ENCODE measurements at places on chromosomes 6 and 20.
A peak's percentile ranks its signal among the peaks of the same experiment; 100 is the strongest.

GRCh38 chr6:167221400-167222201 is 63.8 kb upstream of the GPR31 start:
- no peak for DNase-seq

DNA sequence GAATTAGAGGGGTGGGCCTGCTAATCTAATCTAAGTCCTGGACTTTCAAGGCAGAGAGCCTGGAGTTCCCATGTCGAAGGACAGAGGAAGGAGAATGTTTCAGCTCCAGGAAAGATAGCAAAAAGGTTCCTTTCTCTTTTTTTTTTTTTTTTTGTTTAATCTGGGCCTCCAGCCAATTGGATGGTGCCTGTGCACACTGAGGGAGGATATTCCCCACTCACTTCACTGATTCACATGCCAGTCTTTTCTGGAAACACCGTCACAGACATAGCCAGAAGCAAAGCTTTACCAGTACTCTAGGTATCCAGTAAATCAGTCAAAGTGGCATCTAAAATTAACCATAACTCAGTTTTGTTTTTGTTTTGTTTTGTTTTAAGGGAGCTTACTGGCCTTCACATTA is 721.1 kb downstream of the TENT5A start:
- DNase-seq = no peak

GRCh38 chr6:118680452-118681095 is 29.2 kb upstream of the CEP85L start:
- peak; percentile 50 for DNase-seq

- DNase-seq = no peak
Measured at GRCh38 chr6:111689946-111690345, 84.3 kb upstream of the TRAF3IP2 start.

DNA sequence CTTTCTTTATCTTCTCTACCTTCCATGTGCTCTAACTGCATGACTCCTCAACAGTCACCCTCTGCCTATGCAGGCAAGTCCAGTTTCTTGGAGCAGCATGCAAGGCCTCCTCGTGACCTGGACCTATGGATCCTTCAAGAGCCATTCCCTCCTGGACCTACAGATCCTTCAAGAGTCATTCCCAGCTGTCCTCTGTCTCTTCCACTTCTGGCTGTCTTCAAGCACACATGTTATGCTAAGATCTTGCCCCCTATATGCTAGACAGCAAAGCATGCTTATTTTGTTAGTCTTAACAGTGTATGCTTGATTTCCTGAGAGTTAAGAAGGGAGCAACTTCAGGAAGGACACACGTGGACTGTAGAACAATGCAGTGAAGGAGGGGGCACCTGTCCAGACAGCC is 7.5 kb downstream of the ID4 start:
- DNase-seq = no peak

- DNase-seq = no peak
Measured at GRCh38 chr20:6848041-6848440, 80.6 kb downstream of the BMP2 start.

DNA sequence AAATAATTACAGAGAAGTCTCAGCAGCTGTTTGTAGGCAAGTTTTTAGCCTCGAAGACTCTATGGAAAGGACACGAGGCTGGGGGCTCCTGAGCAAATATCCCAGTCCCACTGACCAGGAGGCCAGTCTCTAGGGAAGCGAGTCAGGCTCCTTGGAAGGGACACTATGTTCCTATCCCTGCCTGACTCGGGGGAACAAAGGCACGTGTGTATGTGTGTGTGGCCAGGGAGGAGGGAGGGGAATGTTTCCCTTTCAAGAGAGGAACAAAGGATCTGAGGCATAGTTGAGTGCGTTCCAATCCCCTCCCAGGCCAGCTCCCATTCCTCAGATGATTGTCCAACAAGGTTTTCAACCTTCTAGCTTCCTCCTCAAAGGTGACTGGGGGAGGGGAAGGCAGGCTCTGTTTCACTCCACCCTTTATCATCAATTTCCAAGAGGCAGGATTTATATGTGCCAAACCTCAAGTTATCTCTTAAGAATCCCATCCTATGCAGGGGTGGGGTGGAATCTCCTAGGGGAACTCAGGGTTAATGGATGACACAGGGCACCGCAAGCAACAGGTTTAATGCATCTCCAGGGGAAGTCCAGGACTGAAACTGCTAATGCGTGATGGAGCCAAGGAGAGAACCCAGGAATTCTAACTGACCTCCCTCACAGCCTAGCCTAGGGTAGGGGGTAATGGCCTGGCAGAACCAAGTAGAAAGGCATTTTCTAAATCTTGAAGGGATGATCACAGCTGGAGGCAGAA is 9.9 kb downstream of the BCL2L1 start:
- DNase-seq = no peak

DNA sequence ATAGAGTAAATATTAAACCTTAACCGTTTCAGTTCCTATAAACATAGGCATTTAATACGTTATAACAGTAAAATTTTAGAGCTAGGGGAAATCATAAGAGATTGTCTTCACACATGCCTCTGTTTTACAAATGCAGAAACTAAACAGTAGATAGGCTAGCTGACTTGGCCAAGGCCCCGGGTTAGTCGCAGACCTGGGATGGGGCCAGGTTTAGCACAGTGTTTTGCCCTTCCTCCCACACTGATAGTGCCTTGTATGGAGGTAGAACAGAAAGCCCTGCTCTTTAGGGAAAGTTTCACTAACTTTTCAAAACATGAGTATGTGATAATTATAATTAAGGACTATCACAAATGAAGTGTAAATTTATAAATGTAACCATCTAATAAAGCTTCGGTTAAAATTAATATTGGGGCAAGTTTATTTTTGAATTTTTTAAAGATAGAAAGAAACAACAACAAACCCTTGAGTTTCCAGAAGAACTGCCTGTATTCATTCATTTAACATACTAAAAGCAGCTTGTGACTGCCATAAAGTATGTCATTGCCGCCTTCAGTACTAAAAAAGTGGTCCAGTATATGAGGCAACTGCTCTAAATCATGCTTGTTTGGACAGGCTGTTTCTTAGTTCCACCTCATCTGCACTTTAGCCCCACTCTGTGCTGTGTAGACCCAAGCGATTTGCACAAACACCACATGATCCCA is 62.5 kb upstream of the LOC128125822 start:
- DNase-seq = no peak

GRCh38 chr6:15755526-15755925 is 92.7 kb upstream of the DTNBP1 start:
- DNase-seq = no peak

GRCh38 chr6:118284736-118285360 is 263.2 kb upstream of the PLN start:
- no peak for DNase-seq

DNA sequence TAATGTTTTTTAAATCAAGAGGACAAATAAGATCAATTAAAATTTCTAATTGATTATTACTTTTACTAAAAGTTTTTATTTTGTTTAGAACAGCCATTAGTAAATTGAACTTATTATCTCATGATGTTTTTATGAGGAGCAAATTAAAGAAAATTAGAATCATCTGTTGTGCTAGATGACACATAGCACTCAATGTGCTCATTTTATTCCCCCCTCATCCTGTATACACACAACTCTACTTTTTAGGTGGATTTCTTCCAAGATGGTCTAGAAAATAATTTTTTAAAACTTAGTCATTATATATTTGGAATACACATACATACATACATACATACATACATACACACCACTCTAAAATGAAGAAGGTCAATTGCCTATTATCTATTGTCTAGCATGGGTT is 29.3 kb upstream of the TSPYL1 start:
- no peak for DNase-seq

- peak; percentile 34 for DNase-seq
Measured at GRCh38 chr6:41271901-41272395, 14.5 kb downstream of the TREM1 start.

DNA sequence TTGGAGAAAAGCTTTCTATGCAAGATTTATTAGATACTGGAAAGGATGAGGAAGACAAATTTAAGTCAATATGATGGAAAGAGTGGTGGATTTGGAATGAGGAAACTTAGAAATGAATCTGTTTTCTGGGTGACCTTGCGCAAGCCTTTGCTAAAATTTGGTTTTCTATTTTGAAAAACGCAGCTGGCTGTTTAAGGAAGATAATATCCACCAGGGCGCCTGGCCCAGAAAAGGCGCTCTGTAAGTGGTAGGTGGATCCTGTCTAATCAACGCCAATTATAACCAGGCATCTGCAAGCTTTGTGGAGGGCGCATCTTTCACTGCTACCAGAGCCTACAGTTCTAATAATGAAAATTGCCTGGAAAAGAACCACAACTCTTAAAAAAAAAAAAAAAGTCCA is 398 bp upstream of the SPATS1 start:
- DNase-seq = no peak

- DNase-seq = no peak
Measured at GRCh38 chr6:20286968-20287565, 74.8 kb upstream of the MBOAT1 start.

GRCh38 chr20:53899351-53900167 is 170.8 kb downstream of the BCAS1 start:
- peak; percentile 89 for DNase-seq

DNA sequence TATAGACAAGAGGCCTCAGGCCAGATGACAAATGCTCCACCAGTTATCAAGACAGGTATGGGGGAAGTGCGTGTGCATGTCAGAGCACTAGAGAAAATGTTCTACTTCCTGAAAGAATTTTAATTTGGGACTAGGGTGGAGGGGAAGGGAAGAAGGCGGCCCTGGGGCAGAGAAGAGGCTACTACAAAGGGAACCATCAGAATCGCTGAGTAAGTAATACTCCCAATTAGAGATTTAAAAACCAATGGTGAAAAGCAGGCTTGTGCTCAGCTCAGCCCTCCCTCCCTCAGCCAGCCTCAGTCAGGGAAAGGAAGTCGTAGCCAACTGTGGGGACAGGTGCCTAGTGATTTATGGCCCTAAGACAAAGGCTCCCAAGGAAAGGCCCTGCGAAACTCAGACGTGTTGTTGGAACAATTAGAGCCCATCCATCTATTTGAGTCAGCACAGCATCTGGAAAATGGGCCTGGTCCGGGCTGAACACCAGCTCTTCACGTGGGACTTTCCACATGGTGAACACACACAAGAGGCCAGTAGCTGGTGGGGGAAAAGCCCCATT is 15.0 kb upstream of the MAFB start:
- DNase-seq = no peak

- DNase-seq = no peak
Measured at GRCh38 chr20:20594171-20594530, 118.3 kb downstream of the RALGAPA2 start.

DNA sequence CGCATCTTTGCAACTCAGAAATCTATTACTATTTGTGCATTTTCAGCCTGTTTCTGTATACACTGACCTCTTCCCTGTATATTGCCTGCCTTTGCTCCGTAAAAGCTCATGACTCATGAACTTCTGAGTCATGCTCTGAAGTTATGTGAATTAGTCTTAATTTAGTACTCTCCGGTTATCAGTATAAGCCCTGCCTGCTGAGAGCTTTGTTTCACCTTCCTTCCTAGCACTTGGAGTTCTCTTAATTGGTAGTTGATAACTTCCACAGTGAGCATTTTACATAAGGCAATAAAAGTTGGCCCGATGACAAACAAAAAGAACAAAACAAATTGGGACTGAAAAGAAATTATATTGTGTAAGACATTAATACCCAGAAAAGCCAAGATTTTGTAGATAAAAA is 231.4 kb downstream of the GJA1 start:
- no peak for DNase-seq

GRCh38 chr20:34431168-34431567 is 68.1 kb downstream of the ITCH start:
- no peak for DNase-seq

- no peak for DNase-seq
Measured at GRCh38 chr20:692044-692443, 16.4 kb upstream of the SCRT2 start.

GRCh38 chr6:54018722-54019121 is 92.5 kb upstream of the MLIP start:
- no peak for DNase-seq

- no peak for DNase-seq
Measured at GRCh38 chr6:10031617-10032016, 383.3 kb downstream of the TFAP2A start.

DNA sequence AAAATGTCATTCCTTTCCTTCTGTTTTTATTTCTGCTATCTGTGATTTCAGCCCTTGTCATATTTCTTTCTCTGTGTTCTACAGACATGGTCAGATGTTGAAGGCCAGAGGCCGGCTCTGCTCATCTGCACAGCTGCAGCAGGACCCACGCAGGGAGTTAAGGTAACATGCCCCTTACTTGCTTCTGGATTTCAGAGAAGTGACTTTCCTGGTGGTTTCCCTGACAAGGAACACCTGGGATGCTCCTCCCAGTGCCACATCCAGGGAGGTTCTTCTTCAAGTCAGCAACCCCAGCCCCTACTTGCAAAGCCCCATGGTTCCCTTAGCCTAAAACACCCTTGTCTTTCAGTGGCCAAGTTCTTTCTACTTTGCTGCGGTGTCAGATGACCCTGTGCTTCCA is 41.3 kb downstream of the CDH26 start:
- DNase-seq = no peak

DNA sequence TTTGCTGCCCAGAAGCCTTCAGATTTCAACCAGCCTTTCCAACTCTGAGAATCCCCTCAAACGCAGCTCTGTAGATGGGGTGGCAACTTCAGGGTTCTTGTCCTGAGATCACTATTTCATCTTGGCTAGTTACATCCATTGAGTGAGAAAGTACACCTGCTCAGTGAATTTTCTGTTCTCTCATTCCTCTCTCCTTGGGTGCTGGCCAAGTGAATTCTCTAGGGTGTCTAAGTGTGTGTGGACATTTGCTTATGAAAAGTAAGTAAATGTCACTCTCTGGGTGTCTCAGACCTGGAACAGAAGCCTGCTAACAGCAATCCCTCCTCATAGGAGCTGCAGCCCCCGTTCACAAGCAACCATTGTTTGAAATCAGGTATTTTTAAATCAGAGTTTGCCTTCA is 3.8 kb downstream of the RIN2 start:
- no peak for DNase-seq

GRCh38 chr6:42093582-42094329 is 43.4 kb downstream of the TAF8 start:
- no peak for DNase-seq

DNA sequence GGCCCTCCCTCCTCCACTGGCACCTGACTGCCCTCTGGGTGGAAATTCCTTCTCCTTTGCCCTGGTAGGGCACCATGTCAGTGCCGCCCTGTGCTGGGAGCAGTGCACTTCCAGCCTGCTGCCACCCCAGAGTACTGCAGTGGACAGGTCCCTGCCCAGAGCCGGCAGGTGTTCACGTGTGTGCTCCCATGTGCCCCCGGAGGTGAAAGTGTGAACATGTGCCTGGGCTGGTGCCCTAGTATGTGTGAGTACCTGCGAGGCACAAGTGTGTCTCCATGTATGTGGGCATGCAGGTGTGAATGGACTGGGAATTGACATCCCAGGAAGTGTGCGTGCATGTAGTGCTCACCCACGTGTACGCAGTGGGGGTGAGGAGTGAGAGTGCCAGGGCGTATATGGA is 29.4 kb downstream of the SDCBP2 start:
- DNase-seq = peak; percentile 49
